Adrenal gland (tissue), 19 donors: ENCODE measurements at places on chromosomes 12 and 14. TPM values are rescaled to one million over a fixed set of nuclear protein-coding genes. Genes with fewer than 3 reads are reported as not detected.

PLEKHH1 gene
- total RNA-seq, result 15.9 TPM

NPAS3 gene
- total RNA-seq, result 7.1 TPM

GPR68 gene
- 4.5 TPM for total RNA-seq

CCDC197 gene
- total RNA-seq, result not detected

SERPINA5 gene
- 820 TPM for total RNA-seq

DDX47 gene
- total RNA-seq, result 61.0 TPM

GRCh38 chr12:3454780-3455179, 36.2 kb upstream of the PRMT8 start:
- DNase-seq, result no peak
- H3K27ac ChIP-seq, result no peak overlapping the region
- no peak overlapping the region for H3K4me3 ChIP-seq
- no peaks in the 10 kb centered on the region for H3K36me3 ChIP-seq
- no peaks in the 10 kb centered on the region for H3K27me3 ChIP-seq

DNA sequence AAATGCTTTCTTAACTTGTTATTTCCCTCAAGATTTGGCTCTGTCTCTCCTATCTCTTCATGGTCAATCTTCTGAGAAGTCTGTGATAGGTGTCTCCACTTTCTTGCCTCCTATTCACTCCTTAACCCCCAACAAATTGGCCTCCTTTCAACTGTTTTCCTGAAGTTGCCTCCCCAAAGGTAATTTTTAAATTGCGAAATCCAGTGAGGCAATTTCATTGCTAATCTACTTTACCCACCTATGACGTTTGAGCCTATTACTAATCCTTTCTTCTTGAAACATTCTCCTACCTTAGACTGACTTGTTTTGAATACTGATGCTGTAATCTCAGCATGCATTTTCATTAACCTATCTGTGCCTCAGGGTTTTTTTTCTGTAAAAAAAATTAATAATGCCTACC, 6.0 kb upstream of the KCNH5 start:
- H3K36me3 ChIP-seq, result no peaks in the 10 kb centered on the region
- H3K4me3 ChIP-seq, result no peak overlapping the region
- no peak for DNase-seq
- no peaks in the 10 kb centered on the region for H3K27me3 ChIP-seq
- no peaks in the 10 kb centered on the region for H3K4me1 ChIP-seq

- H3K36me3 ChIP-seq, result peaks cover 57% of the 10 kb centered on the region
- DNase-seq, result no peak
- H3K4me3 ChIP-seq, result no peak overlapping the region
- no peaks in the 10 kb centered on the region for H3K27me3 ChIP-seq
These were observed 40.4 kb downstream of the P2RX4 start for GRCh38 chr12:121250359-121250758.

GRCh38 chr14:36676236-36676635, 14.6 kb downstream of the PAX9 start:
- DNase-seq, result no peak
- H3K27me3 ChIP-seq, result peaks cover 16% of the 10 kb centered on the region
- no peak overlapping the region for H3K4me3 ChIP-seq
- no peaks in the 10 kb centered on the region for H3K36me3 ChIP-seq
- H3K4me1 ChIP-seq, result no peaks in the 10 kb centered on the region
- H3K27ac ChIP-seq, result no peak overlapping the region

GRCh38 chr14:100775831-100776591, 49.3 kb downstream of the DLK1 start:
- no peaks in the 10 kb centered on the region for H3K4me1 ChIP-seq
- no peak overlapping the region for H3K4me3 ChIP-seq
- H3K36me3 ChIP-seq, result no peaks in the 10 kb centered on the region
- no peaks in the 10 kb centered on the region for H3K27me3 ChIP-seq

DNA sequence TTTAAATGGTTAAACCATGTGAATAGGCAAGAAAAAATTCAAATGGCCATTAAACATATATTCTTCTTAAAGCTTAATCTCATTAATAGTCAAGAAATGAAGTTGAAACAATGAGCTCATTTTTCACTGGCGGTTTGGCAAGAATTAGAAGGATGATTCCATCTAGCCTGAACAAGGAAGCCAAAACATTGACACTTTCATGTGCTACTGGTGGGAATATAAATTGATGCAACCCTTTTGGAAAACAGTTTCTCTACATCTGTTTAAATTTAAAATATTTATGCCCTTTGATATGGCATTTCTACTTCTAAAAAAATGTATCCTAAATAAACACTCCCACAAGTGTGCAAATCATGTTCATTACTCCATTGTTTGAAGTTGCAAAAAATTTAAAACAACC, 174.7 kb upstream of the HIF1A start:
- no peak for DNase-seq
- H3K36me3 ChIP-seq, result no peaks in the 10 kb centered on the region
- H3K27me3 ChIP-seq, result no peaks in the 10 kb centered on the region
- no peak overlapping the region for H3K4me3 ChIP-seq

DNA sequence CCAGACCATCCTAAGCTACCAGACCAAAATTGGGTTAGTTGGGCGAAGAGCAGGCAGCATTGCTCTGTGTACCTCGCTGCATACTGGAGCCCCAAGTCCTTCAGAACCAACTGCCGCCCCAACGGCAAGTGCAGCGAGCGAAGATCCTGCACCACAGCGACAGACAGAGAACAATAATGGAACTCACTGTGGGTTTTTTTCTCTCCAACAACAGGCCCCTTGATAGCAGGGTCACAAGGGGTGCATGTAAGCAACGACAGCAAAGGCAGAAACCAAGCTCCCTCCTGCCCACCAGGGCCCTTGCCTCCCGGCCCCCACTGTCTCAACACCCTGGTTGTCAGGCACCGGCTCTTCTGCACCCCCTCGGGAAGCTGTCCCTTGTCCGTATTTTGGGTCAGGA, 39.0 kb downstream of the RNF34 start:
- H3K27ac ChIP-seq, result no peak overlapping the region
- H3K4me1 ChIP-seq, result no peaks in the 10 kb centered on the region
- no peaks in the 10 kb centered on the region for H3K36me3 ChIP-seq
- no peak for DNase-seq

- no peak overlapping the region for H3K4me3 ChIP-seq
- H3K4me1 ChIP-seq, result peaks cover 7% of the 10 kb centered on the region
- H3K27ac ChIP-seq, result no peak overlapping the region
These were observed 72.8 kb downstream of the TAOK3 start for GRCh38 chr12:118299791-118300460.
